ENCODE measurements at places on chromosomes 11 and 22. TPM values are rescaled to one million over a fixed set of nuclear protein-coding genes. Genes with fewer than 3 reads are reported as not detected.
A peak's percentile ranks its signal among the peaks of the same experiment; 100 is the strongest.

Gene LGALS1
- total RNA-seq = 3,217 TPM

Gene OR8G1
- total RNA-seq = not detected

Gene DCHS1
- 0.59 TPM for total RNA-seq

Gene SLC22A6
- total RNA-seq = not detected

Gene OR52E8
- total RNA-seq = not detected

Gene TMEM191B
- total RNA-seq = 1.2 TPM

Gene FGF19
- not detected for total RNA-seq

Gene OR52N4
- not detected for total RNA-seq

Gene SPDYC
- total RNA-seq = not detected

Gene IL18
- 0.59 TPM for total RNA-seq

Gene KRTAP5-7
- 0.59 TPM for total RNA-seq

Gene MYRF
- total RNA-seq = 0.29 TPM

DNA sequence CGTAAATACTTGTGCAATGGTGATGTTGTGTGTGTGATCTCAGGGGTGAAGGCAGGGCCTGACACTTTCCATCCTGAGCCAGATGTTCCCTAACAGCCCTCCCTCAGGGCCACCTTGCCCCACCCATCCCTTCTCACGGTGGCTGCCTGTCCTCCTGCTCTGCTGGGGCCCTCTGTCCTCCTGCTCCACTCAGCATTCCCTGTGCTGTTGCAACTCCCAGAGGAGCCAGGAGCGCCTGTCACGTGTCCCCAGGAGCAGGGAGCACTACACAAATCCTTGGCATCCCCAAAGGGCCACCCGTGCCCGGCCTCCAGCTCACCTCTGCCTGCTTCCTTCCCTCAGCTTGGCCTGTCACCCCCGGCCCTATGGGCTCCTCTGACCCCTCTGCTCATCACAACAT, 10.2 kb upstream of the CSNK1E start:
- DNase-seq = peak; percentile 90

- peak; percentile 44 for DNase-seq
Measured at GRCh38 chr22:45493286-45493771, 9.4 kb upstream of the FBLN1 start.

GRCh38 chr22:31872209-31872608, 72.1 kb upstream of the YWHAH start:
- DNase-seq = peak; percentile 71

DNA sequence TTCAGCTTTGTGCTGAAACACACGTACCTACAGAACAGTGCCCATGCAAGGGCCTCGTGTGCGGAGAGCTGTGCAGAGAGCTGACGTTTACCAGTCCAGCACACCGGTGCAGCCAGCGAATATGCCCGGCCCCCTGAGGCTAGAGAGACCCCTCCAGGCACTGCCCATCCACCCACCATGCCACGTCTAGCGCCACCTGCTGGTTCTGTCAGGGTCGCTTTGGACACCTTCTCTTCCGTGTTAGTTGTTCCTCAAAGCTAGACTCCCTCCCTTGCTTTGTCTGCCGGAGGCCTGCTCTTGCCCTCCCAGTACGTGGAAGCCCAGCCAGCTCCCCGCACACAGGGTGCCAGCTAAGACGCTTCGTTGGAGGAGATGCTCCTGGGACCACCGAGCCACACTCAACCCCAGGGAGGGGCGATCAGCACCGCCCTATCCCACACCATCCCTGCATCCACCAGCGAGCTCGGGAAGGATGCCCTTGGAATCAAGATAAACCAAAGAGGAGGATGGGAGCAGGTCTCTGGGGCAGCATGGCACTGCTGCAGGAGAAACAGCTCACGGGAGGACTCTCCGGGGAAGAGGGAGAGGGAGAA, 43.4 kb downstream of the CPT1A start:
- DNase-seq = peak; percentile 77

GRCh38 chr22:17120281-17120680, 879 bp downstream of the TMEM121B start:
- peak; percentile 95 for DNase-seq

- no peak for DNase-seq
Measured at GRCh38 chr22:44547371-44547770, 49.3 kb upstream of the RTL6 start.

DNA sequence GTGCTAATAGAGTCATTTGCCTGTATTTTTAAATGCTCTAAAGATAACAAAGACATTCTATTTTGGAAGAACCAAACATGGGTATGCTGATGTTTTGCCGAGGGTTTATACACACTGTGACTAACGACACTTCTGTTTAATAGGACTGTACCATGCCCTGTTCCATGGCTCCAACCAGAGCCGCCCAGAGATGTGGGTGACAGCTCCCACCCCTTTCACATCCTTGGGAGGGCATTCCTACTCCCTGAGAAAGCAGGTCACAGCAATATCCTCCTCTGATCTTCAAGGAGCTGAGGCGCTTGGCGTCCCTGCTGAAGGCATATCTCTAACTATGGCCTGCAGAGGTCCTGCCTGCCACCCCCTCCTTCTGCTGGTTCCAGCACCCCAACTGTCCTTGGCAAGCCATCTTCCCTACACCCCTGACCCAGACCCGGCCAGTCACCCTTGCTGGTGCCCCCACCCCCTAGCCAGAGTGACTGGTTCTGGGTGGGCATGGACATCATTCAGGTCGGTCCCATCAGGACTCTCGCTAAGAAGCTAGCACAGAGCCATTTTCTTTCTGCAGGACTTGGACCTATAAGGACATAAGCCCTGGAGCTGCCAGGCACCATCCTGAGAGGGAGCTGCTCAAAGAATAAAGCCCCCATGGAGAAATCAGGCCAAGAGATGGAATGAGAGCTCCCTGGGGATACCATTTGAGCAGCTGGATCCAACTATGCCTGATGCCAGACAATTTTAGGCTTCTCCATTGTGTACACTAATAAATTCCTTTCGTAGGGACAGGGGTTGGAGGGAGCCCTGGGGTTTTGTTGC, 381.3 kb downstream of the CTTN start:
- DNase-seq = peak; percentile 88

GRCh38 chr11:2789331-2789730, 89.5 kb upstream of the KCNQ1OT1 start:
- DNase-seq = peak; percentile 53

DNA sequence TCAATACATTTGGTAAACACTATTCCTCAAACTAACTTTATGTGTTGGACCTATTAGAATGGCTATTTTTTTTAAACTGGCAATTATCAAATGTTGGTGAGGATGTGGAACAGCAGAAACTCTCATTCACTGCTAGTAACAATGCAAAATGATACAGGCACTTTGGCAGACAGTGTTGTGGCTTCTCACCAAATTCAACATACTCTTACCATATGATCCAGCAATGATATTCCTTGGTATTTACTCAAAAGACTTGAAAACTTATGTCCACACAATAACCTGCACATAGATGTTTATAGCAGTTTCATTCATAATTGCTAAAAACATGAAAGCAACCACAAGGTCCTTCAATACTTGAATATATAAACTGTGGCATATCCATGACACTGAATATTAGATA, 112.5 kb upstream of the TP53AIP1 start:
- no peak for DNase-seq

GRCh38 chr11:98862169-98862568, 158.6 kb upstream of the CNTN5 start:
- DNase-seq = no peak

DNA sequence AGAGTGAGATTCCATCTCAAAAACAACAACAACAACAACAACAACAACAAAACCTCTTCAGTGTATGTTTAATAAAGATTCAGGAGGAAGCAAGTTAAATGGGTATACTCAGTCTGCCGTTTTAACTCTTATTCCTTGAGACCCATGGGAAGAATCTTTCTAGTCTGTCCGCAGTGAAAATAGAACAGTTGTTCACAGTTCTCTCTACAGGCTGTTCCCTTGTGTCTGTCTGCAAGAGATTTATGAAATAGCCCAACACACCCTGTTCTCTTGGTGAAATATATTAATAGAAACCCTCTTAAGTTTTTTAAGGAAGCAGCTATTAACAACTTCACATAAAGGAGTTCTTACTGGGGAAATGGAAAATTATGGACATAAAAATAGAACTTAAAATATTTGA, 682.2 kb upstream of the RAG2 start:
- no peak for DNase-seq

DNA sequence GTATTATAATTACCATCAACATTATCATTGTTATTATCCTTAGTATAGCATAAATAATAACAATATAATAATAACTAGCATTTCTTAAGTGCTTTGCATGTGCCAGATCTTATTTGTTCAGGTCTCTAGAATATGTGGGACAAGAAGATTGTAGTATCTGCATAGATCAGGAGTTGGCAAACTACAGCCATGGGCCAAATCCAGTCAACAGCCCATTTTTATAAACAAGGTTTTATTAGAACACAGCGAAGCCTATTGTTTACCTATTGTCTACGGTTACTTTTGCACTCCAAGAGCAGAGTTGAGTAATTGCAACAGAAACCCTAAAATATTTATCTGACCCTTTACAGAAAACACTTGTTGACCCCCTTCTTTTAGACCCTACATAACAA, 81.4 kb downstream of the SLC1A2 start:
- DNase-seq = no peak

DNA sequence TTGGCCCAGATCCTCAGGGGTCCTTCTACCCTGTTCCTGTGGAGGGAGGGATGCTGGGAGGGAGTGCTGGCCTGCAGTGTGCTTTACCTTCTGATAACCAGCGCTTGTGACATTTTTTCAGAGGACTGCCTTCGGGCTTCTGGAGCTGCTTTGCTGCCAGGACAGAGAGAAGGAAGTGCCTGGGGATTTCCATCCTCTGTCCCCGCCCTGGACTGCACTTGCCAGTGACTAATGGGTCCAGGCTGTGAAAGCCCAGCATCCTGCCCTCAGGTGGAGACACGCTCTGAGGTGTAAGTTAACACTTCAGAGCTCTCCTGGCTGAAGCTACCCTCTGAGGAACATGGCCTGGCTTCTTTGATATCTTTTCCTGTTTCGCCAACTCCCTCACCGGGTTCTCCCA, 158.7 kb upstream of the SYT13 start:
- DNase-seq = no peak

- no peak for DNase-seq
Measured at GRCh38 chr11:56048480-56048879, 21.0 kb downstream of the OR5AS1 start.

- DNase-seq = no peak
Measured at GRCh38 chr11:130865774-130866114, 50.5 kb downstream of the SNX19 start.

DNA sequence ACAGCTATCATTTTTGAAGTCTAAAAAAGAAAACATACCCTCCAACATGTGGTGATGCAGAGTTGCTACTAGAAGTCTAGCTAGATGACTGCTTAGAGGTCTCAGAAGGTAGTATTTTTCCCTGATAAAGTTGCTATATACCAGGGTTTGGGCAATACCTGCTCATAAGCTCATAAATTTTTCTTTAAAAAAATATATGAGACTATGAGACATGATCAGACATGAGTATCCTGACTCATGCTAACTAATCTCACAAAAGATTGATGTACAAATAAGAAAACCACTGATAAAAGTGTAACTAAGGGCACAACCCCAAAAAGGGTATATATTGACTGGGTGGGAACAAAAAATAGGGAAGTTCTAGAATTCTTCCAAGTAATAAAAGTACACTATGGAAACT, 740.9 kb downstream of the METTL15 start:
- DNase-seq = no peak

- no peak for DNase-seq
Measured at GRCh38 chr11:84922212-84922805, 704.8 kb downstream of the DLG2 start.

DNA sequence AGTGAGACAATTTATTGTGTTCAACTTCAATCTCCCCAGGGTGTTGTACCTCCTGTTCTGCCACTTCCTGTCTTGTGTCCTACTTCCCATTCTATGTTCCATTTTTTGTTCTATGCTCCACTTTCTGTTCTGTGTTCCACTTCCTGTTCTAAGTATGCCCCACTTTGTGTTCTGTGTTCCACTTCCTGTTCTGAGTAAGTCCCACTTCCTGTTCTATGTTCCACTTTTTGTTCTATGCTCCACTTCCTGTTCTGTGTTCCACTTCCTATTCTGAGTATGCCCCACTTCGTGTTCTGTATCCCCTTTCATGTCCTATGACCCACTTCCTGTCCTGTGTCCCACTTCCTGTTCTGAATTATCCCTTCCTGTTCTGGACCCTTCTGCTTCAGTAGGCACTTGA, 732.7 kb downstream of the TBC1D22A start:
- DNase-seq = no peak

- no peak for DNase-seq
Measured at GRCh38 chr11:15484398-15484797, 369.7 kb downstream of the INSC start.

DNA sequence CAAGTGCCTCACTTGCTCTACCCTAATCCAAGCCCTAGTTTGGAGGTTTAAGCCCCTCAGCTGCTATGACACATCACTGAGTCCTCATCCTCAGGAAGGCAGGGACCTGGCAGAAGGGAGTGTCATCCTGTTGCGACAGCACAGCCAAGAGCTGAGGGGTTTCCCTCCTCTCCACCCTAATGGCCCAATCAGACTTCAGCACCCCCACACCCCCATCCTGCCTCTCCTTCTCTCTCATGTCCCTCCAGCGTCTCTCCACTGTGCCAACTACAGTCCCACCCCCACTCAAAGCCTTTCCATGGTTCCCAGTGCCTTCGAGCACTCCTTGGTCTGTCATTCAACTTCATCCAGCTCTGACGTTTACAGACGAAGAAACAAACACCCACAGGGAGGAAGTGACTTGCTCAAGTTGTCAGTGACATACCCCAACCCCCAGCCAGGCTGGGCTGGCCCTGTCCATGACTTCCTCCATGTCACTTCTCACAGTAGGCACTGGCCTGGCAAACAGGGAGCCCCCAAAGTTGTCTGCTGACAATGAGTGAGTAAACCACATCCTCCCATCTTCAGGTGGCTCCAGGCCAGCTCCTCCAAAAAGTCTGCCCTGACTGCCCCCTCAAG, 15.6 kb downstream of the ARAP1 start:
- DNase-seq = peak; percentile 95

GRCh38 chr22:34588871-34589545, 476.9 kb upstream of the ISX start:
- no peak for DNase-seq

- DNase-seq = no peak
Measured at GRCh38 chr22:17477391-17477833, 85.9 kb upstream of the SLC25A18 start.

DNA sequence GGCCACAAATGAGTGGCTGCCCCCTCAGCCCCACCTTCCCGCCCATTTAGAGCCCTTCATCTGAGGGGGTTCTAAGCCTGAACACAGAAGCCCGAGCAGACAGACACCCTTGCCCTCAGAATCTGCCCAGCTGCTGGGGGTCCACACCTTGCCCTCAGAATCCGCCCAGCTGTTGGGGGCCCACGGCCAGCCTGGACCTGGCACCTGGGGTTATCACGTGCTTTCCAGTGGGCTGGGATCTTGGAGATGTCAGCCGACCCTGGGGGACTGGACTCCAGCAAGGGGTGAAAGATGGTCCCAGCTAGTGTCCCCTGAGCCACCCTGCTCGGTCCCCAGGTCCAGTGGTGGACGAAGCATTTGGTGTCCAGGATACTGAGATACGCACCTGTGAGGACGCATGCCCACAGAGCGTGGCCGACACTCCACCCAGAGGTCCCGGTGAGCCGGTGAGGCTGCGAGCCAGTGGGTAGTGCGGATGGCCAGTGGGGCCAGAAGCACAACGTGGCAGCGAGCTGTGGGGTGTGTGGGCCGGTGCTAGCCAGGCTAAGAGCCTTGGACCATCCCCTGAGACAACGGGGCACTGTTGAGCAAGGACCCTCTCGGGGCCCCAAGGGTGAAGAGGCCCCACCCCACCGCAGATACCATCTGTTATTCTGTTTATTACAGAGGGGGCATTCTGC, 3.1 kb upstream of the CTSD start:
- peak; percentile 74 for DNase-seq

All from osteoblast (primary cell).